ENCODE measurements at places on chromosomes 4 and X.

GRCh38 chr4:108313546-108314339 lies 145.0 kb upstream of the LEF1 start:
- no peaks in the 10 kb centered on the region for H3K4me1 ChIP-seq
- no peak overlapping the region for H3K4me3 ChIP-seq
- DNase-seq, result no peak
- no peaks in the 10 kb centered on the region for H3K27me3 ChIP-seq
- no peaks in the 10 kb centered on the region for H3K36me3 ChIP-seq
- H3K27ac ChIP-seq, result no peak overlapping the region

- no peak overlapping the region for H3K27ac ChIP-seq
- no peaks in the 10 kb centered on the region for H3K36me3 ChIP-seq
- no peak for DNase-seq
- H3K4me1 ChIP-seq, result peaks cover 3% of the 10 kb centered on the region
- H3K27me3 ChIP-seq, result no peaks in the 10 kb centered on the region
Measured at GRCh38 chrX:72027024-72027913, 104.4 kb downstream of the RTL5 start.

- H3K4me3 ChIP-seq, result peak overlapping the region; percentile 98
- H3K36me3 ChIP-seq, result no peaks in the 10 kb centered on the region
- DNase-seq, result no peak
- peak overlapping the region; percentile 95 for H3K27ac ChIP-seq
Measured at GRCh38 chr4:39043861-39044363, 11.7 kb upstream of the TMEM156 start.

- no peaks in the 10 kb centered on the region for H3K27me3 ChIP-seq
- no peaks in the 10 kb centered on the region for H3K4me1 ChIP-seq
- H3K4me3 ChIP-seq, result no peak overlapping the region
- no peaks in the 10 kb centered on the region for H3K36me3 ChIP-seq
Measured at GRCh38 chrX:132188175-132188574, 31.1 kb downstream of the RAP2C start.

GRCh38 chr4:108850219-108850649 lies 87.4 kb upstream of the ETNPPL start:
- H3K27ac ChIP-seq, result no peak overlapping the region
- DNase-seq, result no peak
- H3K4me3 ChIP-seq, result no peak overlapping the region
- no peaks in the 10 kb centered on the region for H3K4me1 ChIP-seq

GRCh38 chrX:145694048-145694447 lies 123.6 kb upstream of the SLITRK2 start:
- H3K4me3 ChIP-seq, result no peak overlapping the region
- no peaks in the 10 kb centered on the region for H3K36me3 ChIP-seq
- no peak overlapping the region for H3K27ac ChIP-seq
- no peaks in the 10 kb centered on the region for H3K27me3 ChIP-seq
- no peak for DNase-seq

GRCh38 chr4:159608436-159608835 lies 505.6 kb downstream of the RAPGEF2 start:
- no peak overlapping the region for H3K4me3 ChIP-seq
- DNase-seq, result no peak
- H3K4me1 ChIP-seq, result no peaks in the 10 kb centered on the region
- H3K27ac ChIP-seq, result no peak overlapping the region

- no peak overlapping the region for H3K27ac ChIP-seq
- no peak overlapping the region for H3K4me3 ChIP-seq
Measured at GRCh38 chrX:153878969-153879653, 6.9 kb downstream of the L1CAM start.

GRCh38 chr4:86924811-86925210 lies 10.0 kb upstream of the AFF1 start:
- peak overlapping the region; percentile 13 for H3K27ac ChIP-seq
- no peak overlapping the region for H3K4me3 ChIP-seq
- no peaks in the 10 kb centered on the region for H3K27me3 ChIP-seq
- no peaks in the 10 kb centered on the region for H3K36me3 ChIP-seq

DNA sequence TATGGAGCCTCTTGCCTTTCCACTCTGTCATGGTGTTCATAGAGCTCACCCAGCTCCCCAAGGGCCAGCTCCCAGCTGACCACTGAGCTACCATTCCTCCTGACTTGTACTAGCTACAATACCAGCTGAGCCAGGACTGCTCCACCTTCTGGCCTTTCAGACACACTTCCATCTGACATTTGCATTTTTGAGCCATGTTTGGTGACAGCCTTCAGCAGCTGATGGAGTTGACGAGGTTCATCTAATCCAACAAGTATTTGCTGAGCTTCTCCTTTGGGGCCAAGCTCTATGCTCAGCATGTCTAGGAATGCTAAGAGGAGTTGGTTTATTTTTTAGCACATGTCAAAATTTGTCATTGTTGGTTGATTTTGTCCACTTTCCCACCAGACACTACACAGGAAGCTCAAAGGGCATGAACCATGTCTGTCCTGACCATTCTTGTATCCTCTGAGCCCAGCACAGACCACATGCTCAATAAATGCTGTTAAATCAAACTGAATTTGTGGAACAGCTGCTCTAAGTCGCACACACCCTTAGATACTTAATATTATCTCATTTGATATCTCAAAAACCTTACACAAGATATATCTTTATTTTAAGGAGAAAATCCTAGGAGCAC lies 142.6 kb upstream of the PPARGC1A start:
- H3K4me1 ChIP-seq, result no peaks in the 10 kb centered on the region
- no peak overlapping the region for H3K27ac ChIP-seq

DNA sequence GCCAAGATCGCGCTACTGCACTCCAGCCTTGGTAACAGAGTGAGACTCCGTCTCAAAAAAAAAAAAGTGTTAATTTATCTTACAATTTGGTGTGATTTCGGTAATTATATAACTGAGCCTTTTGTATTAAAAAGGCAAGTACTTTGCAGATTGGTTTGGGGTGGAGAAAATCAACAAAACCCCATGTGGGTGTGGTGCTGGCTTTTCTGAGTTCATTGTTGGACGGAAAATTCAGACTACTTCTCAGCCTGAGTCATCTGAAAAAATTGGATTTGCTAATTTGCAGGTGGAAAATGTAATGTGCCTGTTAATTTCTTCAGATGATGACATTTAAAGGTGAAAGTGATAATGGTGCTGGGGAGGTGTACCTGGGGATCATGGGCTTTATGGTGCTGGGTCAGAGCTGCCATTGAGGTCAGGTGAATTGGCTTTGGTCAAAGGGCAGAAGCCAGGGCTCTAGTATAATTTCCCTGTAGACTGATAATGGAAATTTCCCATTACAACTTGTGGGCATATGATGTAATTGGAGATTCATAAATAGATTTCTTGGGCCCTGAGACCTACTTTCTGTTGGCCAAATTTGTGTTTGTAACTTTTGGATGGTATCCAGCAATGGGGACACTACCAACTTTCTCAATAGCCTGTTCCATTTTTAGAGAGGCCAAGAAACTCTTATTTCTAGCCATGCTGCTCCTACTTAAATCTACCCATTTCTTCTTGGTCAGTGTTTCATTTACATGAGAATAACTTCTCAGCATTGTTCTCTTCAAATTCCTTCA lies 74.3 kb upstream of the TEX13D start:
- H3K4me1 ChIP-seq, result no peaks in the 10 kb centered on the region
- no peak overlapping the region for H3K27ac ChIP-seq

DNA sequence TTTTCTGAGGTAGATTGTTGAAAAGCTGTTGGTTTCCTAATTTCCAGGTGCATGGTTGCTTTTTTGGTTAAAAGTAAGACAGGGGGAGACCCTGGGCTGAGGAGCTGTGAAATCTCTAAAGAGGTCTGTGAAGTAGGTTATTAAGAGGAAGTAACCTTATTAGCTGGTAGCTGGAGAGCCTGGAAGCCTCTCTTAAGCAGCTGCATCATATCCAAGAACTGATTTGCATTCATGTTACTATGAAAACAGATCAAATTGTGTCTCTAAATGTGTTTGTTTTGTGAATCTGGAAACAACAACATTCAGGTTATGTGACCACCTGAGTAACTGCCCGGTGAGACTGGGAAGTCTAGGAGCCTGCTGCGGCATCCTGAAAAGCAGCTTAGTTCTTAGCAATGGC lies 54.1 kb downstream of the ARHGAP10 start:
- H3K36me3 ChIP-seq, result no peaks in the 10 kb centered on the region
- H3K27me3 ChIP-seq, result no peaks in the 10 kb centered on the region
- no peak overlapping the region for H3K4me3 ChIP-seq
- peak overlapping the region; percentile 47 for H3K27ac ChIP-seq
- DNase-seq, result no peak
- peaks cover 55% of the 10 kb centered on the region for H3K4me1 ChIP-seq

- H3K36me3 ChIP-seq, result no peaks in the 10 kb centered on the region
- peaks cover 38% of the 10 kb centered on the region for H3K4me1 ChIP-seq
- H3K27me3 ChIP-seq, result no peaks in the 10 kb centered on the region
- H3K4me3 ChIP-seq, result no peak overlapping the region
Measured at GRCh38 chr4:168601899-168602298, 105.0 kb downstream of the PALLD start.

DNA sequence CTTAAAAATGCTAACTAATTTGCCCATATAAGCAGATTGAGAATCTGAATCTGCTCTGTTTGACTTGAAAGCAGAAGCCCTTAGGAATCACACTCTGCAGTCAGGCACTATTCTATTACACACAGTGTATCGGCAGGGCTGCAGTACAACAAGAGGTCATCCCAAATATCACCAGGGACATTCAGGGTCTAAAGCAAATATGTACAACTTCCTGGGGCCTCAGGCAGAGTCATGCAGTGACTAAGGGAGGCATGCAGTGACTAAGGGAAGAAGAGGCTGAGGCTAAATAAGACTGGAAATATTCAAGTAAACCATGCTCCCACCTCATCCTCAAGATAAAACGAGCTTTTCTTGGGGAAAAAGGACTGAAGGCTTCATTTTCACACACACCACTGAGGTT lies 20.9 kb downstream of the MAPK10 start:
- H3K4me1 ChIP-seq, result no peaks in the 10 kb centered on the region
- no peaks in the 10 kb centered on the region for H3K27me3 ChIP-seq
- no peak for DNase-seq
- no peak overlapping the region for H3K27ac ChIP-seq
- H3K36me3 ChIP-seq, result no peaks in the 10 kb centered on the region
- H3K4me3 ChIP-seq, result no peak overlapping the region

GRCh38 chr4:14115106-14115505 lies 487.6 kb upstream of the BOD1L1 start:
- H3K27ac ChIP-seq, result no peak overlapping the region
- H3K4me3 ChIP-seq, result no peak overlapping the region
- no peak for DNase-seq
- H3K27me3 ChIP-seq, result no peaks in the 10 kb centered on the region
- H3K36me3 ChIP-seq, result no peaks in the 10 kb centered on the region
- H3K4me1 ChIP-seq, result peaks cover 6% of the 10 kb centered on the region

DNA sequence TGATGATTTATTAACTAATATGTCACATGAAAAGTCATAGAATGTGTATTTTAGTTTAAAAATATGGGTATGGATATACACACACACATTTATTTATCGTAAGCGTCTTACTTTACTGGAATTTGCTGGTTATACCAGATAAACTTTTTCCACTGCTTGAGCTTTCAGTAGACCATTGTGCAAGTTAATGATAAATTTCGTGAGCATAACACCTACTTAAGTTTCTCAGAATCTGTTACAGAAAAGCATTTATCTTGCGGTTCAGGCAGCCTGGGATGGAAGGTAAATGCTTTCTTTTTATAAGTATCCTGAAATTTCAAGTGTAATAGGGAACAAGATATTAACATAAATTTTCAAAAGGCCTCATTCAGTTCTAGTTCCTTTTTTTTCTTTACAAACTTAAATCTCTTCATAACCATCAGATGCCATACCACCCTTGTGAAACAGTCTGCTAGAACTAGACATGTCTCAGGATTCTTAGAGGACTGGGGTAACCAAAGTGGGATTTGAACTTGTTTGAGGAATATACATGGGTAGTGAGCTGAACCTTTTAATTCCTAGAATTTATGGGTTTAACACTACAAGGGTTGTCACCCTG lies 27.7 kb downstream of the ATP7A start:
- no peaks in the 10 kb centered on the region for H3K27me3 ChIP-seq
- no peak for DNase-seq
- H3K4me1 ChIP-seq, result peaks cover 4% of the 10 kb centered on the region
- H3K4me3 ChIP-seq, result no peak overlapping the region
- no peaks in the 10 kb centered on the region for H3K36me3 ChIP-seq

DNA sequence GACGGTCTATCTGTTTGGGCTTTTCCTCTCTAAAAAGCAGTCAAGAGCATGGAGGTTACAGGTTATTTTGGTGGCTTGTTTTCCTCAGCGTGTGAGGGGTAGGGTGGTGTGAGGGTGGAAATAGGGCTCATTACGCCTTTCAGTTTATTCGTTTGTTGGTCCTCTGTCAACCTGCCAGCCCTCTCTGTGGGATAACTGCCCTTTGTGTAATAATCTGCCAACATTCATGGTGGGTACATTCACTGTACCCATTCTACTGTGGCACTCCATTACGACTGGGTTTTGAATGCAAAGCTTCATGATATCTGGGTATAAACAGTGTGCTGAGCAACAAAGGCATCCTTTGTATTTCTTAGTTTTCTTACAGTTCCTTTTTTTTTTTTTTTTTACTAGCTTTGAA lies 136.4 kb downstream of the ADGRL3 start:
- H3K27ac ChIP-seq, result no peak overlapping the region
- H3K27me3 ChIP-seq, result no peaks in the 10 kb centered on the region
- no peak for DNase-seq
- H3K4me1 ChIP-seq, result no peaks in the 10 kb centered on the region

DNA sequence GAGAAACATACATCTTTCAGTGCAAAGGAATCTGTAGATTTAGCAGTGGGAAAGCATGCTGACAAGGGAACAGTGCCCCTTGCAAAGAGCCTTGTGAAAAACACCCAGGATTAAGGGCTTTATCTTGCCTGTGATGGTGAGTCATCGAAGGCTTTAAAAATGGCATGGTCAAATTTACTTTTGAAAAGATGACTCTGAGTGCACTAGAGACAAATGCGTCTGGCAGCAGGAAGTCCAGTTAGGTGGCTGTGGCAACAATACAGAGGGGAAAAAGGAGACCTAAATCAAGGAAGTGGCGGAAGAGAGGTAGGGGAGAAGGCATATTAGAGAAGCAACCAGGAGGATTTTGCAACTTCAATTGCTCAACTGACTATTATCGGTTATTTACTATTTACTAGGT lies 472.6 kb upstream of the CPEB2 start:
- H3K36me3 ChIP-seq, result no peaks in the 10 kb centered on the region
- H3K4me3 ChIP-seq, result no peak overlapping the region
- H3K27me3 ChIP-seq, result no peaks in the 10 kb centered on the region
- no peak for DNase-seq
- no peak overlapping the region for H3K27ac ChIP-seq

GRCh38 chr4:22490718-22491315 lies 25.0 kb downstream of the ADGRA3 start:
- H3K4me1 ChIP-seq, result no peaks in the 10 kb centered on the region
- no peak overlapping the region for H3K4me3 ChIP-seq
- H3K36me3 ChIP-seq, result no peaks in the 10 kb centered on the region
- no peak for DNase-seq
- no peaks in the 10 kb centered on the region for H3K27me3 ChIP-seq
